ENCODE measurements at places on chromosomes 2 and 18.

DNA sequence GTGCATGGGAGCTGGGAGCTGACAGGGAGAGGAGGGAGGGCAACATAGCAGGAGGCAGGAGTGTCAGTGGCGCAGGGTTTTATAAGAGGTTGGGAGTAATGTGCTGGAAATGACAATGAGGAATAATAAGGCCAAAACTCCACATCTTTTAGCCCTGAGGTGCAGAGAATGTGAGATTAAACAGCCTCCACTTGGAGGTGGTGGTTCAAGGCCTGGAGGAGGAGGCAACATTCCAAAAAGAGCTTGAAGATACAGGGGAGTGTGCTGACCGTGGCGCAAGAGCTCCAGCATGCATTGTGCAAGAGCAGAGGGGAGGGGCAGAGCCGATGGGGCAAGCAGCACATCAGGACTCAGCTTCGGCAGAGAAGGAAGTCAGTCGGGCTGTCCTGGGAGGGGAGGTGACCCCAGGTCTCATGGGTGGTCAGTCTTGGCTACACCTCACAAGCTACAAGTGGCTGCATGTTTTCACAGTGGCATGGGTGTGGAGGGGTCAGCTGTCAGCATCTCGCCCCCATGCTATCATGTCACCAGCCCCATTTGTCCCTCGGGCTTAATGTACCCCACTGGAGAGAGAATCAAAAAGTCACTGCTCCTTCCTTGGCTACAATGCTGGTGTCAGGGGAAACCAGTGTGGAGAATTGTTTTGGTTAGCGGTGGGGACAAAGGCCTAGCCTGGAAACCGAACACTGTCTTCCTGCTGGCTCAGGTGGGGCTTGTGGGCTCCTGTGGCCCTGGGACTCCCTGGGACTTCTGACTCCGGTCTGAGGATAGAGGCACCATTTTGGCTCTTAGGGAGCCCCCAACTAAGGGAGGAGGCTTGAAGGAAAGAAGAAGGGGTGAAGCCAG is 208.0 kb downstream of the ZFP36L2 start:
- no peak for DNase-seq

- no peak for DNase-seq
Observed at GRCh38 chr2:43210467-43211303, 15.7 kb downstream of the ZFP36L2 start.

DNA sequence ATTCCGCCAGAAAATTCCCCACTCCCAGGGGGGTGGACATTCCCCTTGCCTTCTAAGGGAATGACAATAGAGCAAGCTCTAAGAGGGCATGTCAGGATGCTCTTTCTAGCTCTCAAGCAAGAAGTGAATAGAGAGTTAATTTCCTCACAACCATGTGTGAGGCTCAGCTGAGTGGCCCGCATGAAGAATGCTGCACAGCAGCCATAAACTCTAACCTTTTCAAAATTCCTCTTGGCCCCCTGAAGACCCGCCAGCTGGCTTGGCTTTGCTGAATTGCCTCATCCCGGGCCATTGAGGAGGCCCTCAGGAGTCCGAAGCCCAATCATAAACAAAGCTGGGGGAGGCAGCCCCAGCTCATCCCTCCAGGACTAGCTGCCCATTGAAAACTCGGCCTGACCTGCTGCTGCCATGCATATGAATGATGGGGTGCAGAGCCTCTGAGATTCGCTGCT is 38.2 kb downstream of the NRP2 start:
- no peak for DNase-seq

DNA sequence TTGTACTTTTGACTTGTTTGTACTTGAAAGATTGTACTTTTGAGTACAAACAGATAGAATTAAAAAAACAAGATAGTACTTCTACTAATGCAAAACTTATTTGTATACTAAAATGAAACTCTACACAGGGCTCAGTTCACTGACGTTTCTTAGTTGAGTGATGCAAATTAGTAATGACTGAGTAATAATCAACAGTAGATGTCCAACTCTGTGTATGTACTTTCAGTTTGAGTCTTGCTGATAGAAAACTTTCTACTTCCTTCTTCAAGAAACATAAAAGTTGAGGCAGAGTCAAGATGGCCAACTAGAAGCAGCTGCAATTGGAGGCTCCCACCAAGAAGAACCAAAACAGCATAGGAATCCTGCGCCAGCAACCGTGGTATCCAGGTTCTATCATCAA is 585.0 kb downstream of the NR4A2 start:
- DNase-seq: no peak

DNA sequence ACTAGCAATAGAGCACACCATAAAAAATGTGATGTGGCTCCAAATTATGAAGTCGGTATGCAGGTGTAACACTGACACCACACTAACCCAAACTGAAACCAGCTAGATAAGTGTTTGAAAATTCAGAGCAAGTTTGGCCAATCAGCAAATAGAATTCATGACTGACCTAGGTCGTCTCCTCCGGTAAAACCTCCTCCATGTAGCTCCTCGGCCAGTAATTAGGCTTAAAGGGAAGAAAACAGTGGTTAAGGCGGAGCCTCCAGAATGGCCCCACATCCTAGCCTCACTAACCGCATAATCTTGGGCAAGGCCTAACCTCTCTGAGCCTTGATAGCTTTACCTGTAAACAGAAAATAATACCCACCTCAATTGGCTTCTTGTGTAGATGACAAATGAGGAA is 30.1 kb downstream of the C1D start:
- no peak for DNase-seq

DNA sequence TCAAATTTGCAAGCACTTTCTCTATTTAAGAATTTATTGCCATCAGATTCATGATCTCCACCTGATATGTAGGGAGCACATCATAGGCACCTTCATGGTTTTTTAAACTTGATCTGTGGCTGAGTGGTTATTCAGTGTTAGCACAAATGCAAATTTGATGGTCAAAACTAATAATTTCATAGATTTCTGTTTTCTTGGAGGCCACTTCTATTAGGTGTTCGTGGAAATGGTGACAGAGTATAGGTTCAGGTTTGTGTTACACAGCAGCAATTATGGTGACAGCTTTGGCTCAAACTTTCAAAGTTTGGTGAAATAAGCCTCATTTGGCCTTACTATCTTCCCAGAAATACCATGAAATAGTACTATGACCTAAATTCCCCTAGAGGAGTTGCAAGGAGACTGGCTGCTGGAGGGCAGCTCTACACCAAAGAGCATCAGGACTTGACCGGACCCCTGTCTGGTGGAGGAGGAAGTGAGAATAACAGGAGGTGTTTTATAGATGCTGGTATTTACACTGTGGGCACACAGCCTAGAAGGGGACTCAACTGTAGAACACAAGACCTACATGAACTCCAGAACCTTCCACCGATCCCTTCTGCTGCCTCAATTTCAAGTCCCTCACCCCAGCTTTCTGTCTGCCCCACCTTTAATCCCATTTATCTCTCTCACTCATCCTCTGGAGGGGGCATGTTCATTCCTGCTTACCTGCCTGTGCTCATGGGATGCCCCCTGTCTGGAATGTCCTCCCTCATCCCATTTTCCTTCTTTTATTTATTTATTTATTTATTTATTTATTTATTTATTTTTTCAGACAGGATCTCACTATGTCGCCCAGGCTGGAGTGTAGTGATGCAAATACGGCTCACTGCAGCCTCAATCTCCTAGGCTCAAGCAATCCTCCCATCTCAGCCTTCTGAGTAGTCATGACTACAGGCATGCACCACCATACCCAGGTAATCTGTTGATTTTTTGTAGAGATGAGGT is 132.9 kb upstream of the SIX2 start:
- no peak for DNase-seq

DNA sequence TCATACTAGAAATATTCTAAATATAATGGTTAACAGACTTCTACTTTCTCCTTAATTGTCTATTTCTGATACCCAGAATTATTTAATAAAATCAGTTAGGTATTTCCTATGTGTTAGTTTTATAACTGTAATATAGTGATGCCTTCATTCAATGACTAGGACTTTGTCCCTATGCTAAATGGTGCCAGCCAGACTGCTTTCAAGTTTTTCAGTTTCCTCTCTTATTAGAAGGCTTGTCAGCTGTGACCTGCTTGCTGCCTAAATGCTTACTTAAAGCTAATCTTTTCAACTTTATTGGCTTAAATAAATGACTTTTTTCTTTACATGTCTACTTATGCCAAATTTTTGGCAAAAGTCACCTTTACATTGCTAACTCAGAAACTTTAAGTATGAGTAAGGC is 30.7 kb downstream of the BAZ2B start:
- no peak for DNase-seq

DNA sequence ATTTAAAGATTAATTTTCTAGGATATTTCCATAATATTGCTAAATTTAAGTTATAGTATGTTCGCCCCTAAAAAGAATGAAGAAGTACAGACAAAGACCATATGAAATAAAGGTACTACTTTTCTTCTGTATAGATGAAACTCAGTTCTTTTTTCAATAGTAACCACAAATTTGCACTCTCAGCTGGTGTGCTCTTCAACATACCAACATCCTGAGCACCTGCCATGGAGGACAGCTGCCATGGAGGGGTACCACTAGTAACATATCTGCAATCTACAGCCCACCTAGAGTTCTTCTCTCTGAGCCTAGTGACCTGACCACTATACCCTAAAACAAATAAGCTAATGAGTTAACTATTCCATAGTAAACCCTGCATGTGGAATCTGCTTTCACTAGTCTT is 36.8 kb upstream of the ERCC3 start:
- no peak for DNase-seq

DNA sequence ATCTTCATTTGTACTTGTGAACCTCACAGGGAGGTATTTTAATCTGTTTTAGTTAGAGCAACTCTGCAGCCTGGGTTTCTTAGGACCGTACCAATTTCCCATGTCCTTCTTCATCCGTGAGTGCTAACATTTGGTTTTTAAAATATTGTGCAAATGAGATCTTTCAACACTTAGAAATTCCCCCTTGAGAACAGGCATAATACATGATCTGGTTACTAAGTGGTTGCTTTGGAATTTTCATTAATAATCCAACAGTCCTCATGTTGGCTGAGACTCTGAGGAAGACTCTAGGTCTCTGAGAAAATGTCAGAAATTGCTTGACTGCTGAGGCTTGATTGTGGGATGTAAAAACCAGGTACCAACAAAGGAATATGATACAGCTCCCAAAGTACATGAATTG is 125.6 kb upstream of the CDCA7 start:
- no peak for DNase-seq

DNA sequence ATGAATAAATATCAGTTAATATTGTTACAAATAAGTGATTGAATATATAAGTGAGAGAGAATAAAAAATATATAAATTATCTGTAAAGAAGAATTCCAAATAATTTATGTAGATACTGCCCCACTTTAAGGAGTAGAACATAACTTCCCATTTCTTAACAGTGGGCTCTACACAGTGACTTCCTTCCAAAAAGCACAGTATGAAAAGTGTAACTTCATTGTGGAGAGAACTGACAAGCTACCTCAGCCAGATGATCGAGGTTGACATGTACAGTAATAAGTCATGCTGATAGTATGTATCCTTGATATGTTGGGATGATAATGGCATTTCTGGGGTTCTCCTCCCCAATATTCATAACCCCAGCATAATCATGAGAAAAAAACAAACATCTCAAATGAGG is 191.9 kb upstream of the FN1 start:
- no peak for DNase-seq

DNA sequence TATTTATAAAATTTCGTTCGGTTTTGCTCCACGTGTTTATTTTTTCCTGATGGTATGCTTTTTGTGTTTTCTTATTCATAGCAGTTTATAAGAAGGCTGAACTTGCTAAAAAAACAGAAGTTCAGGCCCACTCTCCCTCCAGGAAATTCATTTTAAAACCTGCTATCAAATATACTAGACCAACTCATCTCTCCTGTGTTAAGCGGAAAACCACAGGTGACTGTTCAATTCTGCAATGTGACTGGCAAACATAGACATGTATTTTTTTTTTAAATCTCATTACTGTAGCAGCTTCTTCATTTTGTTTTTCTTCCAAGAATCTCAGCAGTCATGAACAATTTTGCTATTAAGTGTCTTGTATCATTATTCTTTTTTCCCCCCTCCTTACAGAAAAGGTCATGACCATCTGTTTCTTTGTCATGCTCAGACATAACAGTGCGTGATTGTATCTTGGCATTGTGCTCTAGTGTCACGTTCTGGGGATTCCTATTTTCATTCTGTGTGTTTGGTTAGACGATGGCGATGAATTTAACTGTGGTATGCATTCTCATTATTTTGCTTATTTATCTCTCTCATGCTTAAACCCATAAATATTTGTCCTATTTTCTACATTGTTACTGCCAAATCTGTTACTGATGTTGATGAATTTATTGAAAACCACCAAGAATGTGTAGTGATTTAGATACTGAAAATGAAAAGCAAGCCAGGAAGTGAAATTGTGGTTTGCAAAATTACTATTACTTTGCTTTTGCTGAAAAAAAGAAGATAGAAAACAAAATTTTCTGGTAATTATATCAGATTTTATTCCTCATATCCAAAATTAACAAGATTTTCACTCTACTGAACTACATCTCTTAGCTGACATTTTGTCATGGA is 74.6 kb upstream of the UNC80 start:
- no peak for DNase-seq

DNA sequence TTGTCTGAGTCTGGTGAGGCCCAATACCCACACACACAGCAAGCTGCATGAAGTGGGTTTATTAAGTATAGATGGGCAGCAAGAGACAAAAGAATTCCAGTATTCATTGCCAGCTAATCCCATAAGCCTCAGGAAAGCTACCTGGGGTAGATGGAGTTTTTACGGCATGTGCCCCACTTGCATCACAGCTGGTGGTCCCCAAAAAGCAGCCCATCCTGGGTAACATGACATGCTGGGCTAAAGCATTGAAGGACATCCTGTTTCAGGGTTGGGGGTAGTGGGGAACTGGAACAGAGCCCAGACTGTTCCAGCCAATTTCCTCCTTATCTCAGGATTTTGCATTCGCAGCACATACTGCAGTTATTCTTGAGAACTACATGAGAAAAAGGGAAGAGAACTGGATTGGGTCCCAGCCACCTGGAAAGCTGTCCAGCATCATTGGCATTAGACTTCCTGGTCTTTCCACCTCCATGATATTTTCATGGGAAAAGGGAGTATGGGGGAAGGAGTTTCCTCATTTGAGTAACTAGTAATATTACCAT is 240.1 kb upstream of the MMADHC start:
- DNase-seq: no peak

DNA sequence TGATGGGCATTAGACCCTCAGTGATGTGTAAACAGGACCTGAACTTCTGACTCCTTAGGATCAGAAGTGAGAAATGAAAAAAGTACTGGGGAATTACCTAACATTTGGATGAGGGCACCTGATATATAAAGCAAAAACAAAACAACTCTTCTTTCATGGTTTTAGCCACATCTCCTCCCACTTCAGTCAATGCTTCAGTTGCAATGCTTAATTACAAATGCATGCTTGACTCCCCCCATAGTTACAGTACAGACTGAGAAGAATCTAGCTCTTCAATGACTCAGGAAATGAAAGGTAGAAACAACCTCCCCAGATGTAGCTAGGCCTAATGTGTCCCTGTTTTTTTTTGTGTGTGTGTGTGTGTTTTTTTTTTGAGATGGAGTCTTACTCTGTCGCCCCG is 276.8 kb upstream of the POU3F3 start:
- DNase-seq: no peak

DNA sequence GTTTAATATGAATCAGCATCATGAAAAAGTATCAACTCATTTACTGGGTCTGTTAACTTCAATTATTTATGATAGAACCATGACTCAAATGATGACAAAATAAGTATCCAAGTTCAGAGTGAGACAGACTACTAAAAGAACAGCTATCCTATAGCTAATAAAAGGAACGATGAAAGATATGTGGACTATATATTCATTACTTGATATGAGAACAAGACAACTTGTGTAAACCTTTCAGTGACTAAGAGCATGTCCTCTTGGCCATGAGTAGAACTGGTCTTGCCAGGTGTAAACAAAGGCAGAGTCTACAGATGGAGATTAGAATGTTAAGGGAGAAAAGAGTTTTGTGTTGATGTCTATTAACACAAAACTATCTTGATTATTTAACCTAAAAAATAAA is 360.4 kb upstream of the ZC3H15 start:
- no peak for DNase-seq
